ENCODE measurements at places on chromosomes 12 and 14.

GRCh38 chr12:23211384-23212320, 586.7 kb downstream of the ETNK1 start:
- DNase-seq, result no peak

- no peak for DNase-seq
These were observed 2.5 kb upstream of the LRIG3 start for GRCh38 chr12:58922849-58923248.

DNA sequence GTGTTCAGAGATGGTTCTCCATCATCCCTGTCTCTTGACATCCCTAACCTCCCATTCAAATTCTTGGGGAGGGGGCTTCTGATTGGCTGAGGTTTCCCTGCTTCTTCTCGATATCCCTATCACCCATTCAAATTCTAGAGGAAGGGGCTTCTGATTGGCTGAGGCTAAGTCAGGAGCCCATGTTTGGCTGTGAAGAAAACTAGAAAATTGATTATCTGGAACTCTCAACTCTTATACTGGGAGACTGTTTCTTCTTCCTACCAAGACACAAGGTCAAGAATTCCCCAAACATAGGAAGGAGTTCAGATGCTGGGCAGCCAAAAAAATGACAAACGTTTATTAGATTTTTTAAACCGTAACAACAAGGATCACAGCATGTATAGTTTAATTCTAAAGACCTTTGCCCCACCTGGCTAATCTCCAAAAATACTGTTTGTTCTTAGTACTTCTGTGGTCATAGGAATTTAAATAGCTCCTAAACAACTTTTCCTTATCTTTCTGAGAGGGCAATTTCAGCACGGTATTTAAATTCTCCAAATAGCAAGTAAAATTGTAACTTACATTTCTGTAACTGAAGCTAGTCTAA, 26.4 kb downstream of the SPIC start:
- DNase-seq, result no peak

- no peak for DNase-seq
These were observed 277.4 kb downstream of the CCER1 start for GRCh38 chr12:90677552-90677951.

DNA sequence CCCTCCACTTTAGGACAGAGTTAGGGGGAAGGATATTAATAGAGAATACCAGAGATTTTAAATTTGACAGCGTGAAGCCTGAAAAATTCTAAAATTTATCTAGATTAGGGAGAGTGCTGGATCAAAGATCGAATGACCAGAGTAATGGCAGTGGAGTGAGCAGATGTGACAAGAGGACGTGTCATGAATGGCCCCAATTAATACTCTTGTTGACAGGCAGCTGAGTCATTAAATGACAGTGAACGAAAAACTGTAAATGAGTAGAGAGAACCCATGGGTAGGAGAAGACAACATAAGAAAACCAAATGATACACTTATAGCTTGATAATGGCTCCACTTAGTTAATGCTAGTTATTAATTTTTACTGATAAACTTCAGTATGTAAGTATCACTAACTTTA, 73.9 kb upstream of the PLEKHA5 start:
- DNase-seq, result no peak

- DNase-seq, result peak; percentile 18
These were observed 1.0 kb upstream of the ERC1 start for GRCh38 chr12:989751-990660.

- no peak for DNase-seq
These were observed 74.6 kb upstream of the EGLN3 start for GRCh38 chr14:34025325-34026017.

DNA sequence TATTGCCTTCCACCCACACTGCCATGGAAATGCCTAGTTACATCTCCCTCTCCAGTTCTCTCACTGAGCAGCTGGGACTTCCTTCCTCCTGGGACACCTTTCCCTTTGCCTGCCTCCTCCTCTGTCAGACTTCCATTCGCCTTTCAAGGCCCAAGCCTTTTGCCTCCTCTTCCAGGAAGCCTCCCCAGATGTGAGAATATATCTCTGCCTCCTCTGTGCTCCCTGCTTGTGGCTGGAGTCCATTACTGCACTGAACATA, 3.1 kb downstream of the IFI27L2 start:
- no peak for DNase-seq

GRCh38 chr12:16183541-16183940, 93.9 kb downstream of the SLC15A5 start:
- no peak for DNase-seq

DNA sequence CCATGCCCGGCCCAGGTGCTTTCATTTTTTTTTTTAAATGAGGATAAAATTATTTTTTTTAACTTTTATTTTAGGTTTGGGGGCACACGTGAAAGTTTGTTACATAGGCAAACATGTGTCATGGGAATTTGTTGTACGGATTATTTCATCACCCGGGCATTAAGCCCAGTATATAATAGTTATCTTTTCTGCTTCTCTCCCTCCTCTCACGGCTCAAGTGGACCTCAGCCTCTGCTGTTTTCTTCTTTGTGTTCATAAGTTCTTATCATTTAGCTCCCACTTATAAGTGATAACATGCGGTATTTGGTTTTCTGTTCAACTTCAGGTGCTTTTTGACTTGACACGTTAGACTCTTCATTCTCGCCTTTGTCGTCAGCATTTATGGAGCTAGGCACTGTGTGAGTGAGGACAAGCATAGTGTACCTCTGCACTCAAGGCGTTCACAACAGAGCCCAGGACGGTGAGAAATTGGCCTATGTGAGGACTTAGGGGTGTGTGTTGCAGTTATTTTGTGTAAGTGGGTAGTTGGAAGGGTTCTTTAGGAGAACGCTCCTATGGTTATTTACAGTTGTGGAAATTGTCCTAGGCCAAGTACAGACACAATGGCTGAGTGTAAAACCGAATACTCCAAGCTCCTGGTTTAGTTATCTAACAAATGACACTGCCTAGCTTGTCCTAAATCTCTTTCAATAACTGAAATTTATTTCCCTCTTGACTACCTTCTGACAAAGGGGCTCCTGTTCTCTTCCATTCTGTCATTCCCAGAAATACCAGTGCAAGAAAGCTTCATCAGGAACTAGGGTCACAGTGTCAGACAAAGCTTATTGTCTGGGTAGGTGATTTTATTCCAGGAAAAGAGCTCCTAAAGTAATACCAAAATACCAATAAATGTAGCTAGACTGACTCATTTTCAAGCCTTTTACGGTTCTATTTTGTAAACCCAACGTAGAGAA, 200.5 kb upstream of the PRICKLE1 start:
- no peak for DNase-seq

- no peak for DNase-seq
These were observed 193.1 kb upstream of the TBX3 start for GRCh38 chr12:114876968-114877680.

DNA sequence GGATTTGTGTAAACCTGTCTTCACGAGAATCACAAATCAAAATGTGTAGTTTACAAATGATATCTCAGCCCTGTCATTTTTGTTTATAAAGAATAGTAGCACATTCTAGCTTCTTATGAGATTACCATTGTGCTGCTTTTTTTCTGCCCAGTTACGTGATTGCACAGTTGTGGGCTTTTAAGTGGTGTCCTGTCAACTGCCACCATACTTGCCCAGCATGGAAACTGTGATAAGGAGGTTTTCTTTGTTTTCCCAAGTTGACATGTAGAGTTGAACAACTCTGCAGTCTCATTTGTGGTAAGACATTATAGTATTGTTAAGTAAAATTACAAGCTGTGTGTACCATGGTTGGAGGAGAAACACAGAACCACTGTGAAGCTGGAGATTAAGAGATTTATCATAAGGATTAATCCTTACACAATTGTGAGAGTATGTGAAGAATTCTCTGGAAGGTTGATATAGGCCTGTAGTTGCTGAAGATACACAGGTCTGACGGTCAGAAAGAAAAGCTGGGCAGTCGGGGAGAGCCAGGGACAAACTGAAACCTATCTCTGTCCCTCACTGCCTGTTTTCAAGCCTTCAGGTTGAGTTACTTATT, 12.2 kb downstream of the CHURC1 start:
- DNase-seq, result no peak

DNA sequence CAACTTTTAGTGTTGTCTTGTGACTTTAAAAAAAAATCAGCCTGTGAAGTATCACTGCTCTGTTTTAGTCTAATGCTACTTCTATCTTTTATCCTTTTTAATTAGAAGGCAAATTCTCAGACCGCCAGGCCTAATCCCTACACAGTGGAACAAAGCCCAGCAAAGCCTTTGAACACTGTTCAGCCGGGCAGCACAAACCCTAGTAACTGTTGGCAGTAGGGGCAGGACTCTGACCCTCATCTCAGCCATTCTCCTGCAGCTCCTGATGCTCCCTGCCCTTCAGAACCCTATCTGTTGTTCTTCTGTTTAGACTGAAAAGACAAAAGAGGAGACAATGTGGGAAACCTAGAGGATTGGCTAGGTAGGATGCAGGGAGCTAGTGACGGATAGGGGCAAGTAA, 78.0 kb upstream of the OTX2 start:
- DNase-seq, result no peak

- no peak for DNase-seq
These were observed 294.3 kb downstream of the ALG10B start for GRCh38 chr12:38610808-38611350.

DNA sequence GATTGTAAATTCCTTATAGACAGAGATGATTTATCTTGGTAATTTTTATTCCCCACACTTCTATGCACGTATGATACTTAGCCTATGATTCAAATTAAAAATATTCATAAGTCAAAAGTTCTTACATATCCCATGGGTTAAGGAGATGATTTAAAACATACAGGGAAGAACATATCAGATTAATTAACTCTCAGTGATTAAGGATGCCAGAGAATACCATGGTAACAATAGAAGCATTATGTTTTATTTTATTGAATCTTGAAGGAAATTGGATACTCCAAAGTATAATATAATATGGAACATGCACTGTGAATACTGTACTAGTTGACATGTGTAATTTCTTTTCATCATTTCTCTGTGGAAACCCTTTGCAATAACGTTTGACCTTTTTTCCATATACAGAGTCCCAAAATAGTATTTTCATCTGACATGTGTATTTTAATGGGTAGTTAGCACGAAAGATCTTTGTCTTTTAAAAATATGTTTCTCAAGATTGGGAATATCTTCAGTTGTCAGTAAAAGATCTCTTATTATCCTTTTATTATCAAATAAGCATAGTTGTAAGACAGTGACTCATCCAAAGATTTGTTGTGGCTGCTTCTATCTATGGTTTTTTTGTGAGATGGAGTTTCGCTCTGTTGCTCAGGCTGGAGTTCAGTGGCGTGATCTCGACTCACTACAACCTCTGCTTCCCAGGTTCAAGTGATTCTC, 166.7 kb downstream of the RAD51B start:
- DNase-seq, result no peak

DNA sequence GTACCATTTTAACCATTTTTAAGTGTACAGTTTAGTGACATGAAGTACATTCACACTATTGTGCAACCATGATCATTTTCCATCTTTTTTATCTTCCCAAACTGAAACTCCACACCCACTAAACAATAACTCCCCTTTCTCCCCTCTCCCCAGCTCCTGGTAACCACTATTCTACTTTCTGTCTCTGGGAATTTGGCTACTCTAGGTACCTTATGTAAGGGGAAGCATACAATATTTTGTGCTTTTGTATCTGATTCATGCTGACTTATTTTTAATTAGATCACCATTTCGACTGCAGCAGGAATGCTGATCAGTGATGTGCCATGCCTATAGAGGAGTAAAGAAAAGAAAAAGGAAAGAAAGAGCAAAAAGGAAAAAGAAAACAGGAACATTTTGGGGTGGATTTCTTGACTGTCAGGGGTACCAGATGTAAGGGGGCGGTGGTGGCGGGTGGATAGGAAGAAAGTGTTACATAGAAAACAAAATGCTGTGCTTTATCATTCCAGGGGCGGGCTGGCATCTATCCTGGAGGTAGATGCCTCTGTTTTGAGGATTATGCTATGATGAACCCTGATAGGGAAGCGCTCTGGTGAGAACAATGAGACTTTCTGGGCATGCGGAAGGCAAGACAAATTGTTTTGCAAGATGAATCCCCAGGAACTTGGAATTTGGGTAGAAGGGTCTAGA, 45.2 kb upstream of the CTDSP2 start:
- no peak for DNase-seq

- no peak for DNase-seq
These were observed 71.5 kb downstream of the SSPN start for GRCh38 chr12:26266881-26267280.

DNA sequence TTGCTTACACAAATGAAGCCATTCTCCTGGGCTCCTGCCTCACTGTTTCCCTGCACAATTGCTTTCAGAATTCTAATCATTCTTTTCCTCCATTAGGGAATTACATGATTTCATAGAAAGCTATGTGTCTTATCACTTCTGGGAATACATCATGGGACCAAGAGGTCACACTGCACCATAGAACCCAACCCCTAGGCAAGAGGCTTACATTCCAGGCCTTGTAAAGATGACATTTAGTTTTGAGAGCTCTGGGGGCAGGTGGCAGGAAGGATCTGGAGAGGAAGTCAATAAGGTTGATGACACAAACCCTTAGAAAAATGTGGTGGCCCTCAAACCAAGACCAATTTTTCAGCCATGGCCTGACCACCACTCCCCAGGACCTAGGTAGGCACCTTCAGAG, 57.1 kb downstream of the NUAK1 start:
- DNase-seq, result no peak

- no peak for DNase-seq
These were observed 14.6 kb downstream of the CCDC88C start for GRCh38 chr14:91402771-91403600.

- no peak for DNase-seq
These were observed 15.7 kb downstream of the FAR2 start for GRCh38 chr12:29164477-29165393.
